SK-N-SH treated with all-trans-retinoic acid at 6 μM for 48 hours (cell line): ENCODE measurements at places on chromosomes 11 and 22.

DNA sequence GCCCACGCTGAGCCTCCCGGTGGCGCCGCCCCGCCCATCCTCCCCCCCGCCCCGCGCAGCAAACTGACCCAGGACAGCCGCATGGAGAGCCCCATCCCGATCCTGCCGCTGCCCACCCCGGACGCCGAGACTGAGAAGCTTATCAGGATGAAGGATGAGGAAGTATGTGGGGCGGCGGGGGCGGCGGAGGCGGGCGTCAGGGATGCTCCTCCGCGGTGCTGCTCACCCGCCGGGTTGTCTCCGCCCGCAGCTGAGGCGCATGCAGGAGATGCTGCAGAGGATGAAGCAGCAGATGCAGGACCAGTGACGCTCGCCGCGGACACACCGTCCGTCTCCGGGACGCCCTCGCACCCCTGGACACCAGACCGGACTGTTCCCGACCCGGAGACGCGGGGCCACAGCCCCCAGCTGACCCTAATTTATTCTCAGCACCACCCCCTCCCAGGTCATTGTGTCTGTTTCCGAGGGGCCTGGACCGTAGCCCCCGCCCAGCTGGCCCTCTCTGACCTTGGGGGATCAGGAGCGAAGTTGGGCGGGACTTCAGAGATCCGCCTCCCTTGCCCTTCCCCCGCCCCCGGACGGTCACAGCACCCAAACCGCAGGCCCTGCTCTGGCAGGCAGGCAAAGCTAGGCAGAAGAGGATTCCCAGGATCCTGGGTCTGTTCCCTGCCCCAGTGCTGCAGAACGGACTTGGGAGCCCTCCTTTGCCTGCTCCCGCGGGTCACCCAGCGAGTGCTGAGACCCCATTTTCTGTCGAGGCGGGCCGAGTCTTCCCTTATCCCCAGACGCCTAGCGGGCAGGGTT lies 959 bp upstream of the GP1BB start:
- ATAC-seq, result no peak

DNA sequence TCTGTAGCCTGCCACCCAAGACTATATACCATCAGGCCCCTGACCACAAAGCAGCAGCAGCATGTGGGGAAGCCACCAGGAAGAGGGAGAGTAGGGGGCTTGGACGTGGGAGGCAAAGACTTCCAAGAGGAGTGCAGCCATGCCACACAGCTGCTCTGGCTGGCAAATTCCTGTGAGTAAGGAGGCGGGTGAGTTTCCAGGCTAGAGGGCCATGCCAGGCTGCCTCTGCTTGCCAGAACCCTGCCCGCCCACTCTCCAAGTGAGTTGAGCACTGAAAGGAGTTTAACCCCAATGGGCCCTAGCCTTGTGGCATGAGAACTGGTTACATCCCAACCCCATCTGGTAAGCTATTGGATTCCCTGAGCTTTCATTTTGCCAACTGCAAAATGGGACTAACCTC lies 4.7 kb upstream of the DGAT2 start:
- no peak for ATAC-seq

DNA sequence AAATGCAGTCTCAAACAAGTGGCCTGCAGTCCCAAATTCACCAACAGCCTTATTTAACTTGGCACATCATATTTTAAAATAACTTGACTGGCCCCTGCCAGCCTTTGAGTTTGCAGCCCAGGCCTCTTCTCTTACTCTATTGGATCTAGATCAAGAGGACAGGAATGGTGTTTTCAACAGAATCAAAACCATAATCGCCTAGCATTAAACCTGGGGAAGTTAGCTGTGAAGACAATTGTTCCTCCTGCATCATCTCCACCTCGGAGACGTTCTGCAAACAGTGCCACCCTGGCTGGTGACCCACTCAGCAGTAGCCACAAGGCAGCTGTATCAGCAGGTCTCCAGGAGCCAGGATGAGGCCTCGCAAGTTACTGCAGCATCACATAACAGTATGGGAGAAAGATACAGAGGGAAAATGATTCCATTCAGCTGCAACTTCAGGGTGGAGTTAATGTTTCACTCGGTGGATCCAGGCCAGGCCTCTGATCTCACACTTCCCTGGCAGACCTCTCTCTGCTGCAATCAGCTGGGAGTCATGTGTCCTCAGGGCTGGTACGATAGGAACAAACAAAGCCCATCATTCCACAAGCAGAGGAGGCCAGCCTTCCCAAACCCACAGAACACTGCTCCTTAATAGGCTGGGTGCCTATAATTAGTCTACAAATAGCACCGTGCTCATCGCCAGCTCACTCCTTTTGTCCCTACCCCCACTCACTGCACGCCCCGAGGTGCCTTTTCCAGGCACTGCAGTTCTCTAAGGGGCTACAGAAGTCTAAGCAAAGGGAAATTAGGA lies 18.6 kb upstream of the SCN2B start:
- ATAC-seq, result no peak

GRCh38 chr22:47176026-47176389 lies 413.6 kb downstream of the TBC1D22A start:
- ATAC-seq, result no peak

DNA sequence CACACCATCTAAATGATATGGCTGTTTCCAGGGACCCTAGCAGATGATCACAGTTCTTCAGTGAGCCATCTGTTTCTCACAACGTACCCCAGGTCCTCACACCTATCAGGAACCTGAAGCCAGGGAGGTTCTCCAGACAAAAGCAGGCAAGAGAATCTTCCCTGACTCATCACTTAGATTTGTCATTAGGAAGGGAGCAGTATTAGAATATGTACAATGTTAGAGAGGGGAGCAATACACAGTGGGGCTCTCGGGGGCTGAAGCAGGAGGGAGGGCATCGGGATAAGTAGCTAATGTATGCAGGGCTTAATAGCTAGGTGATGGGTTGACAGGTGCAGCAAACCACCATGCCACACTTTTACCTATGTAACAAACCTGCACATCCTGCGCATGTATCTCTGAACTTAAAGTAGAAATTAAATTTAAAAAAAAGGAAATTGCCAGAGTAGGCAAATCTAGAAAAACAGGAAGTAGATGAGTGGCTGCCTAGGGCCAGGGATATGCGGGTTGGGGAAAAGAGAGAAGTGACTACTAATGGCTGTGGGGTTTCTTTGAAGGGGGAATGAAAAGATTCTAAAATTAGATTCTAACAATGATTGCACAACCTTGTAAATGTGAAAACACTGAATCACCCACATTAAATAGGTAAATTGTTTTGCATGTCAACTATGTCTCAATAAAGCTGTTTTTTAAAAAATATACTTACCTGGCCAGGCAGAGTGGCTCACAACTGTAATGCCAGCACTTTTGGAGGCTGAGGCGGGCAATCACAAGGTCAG lies 14.4 kb downstream of the C22orf42 start:
- ATAC-seq, result no peak

GRCh38 chr11:8610532-8611116 lies 16.6 kb upstream of the STK33 start:
- no peak for ATAC-seq

GRCh38 chr22:47160781-47161520 lies 398.5 kb downstream of the TBC1D22A start:
- no peak for ATAC-seq
